ENCODE measurements at places on chromosomes 3 and 15. TPM values are rescaled to one million over a fixed set of nuclear protein-coding genes. Genes with fewer than 3 reads are reported as not detected.

LRRC31 gene
- total RNA-seq: not detected

RGMA gene
- 0.58 TPM for total RNA-seq

TERC gene
- 5.9 TPM for total RNA-seq

ERICH6 gene
- 0.36 TPM for total RNA-seq

TUSC7 gene
- not detected for total RNA-seq

BNIP2 gene
- 78.6 TPM for total RNA-seq

MED12L gene
- 0.18 TPM for total RNA-seq

SGO1 gene
- 29.9 TPM for total RNA-seq

HTR3E gene
- not detected for total RNA-seq

KLHL40 gene
- not detected for total RNA-seq

ITIH1 gene
- total RNA-seq: not detected

PARL gene
- 46.2 TPM for total RNA-seq

PTPRG gene
- total RNA-seq: 0.10 TPM

PLCL2 gene
- total RNA-seq: 48.4 TPM

SPTBN5 gene
- total RNA-seq: 2.3 TPM

ADGRG7 gene
- total RNA-seq: not detected

TMEM207 gene
- not detected for total RNA-seq

SMAD6 gene
- total RNA-seq: 1.4 TPM

LARP6 gene
- total RNA-seq: not detected

UCN2 gene
- total RNA-seq: not detected

SLC22A13 gene
- total RNA-seq: 0.67 TPM
